ENCODE measurements at places on chromosomes 4 and X.
A peak's percentile ranks its signal among the peaks of the same experiment; 100 is the strongest.

GRCh38 chr4:184473499-184474262, 669 bp downstream of the IRF2 start:
- peak; percentile 48 for DNase-seq

DNA sequence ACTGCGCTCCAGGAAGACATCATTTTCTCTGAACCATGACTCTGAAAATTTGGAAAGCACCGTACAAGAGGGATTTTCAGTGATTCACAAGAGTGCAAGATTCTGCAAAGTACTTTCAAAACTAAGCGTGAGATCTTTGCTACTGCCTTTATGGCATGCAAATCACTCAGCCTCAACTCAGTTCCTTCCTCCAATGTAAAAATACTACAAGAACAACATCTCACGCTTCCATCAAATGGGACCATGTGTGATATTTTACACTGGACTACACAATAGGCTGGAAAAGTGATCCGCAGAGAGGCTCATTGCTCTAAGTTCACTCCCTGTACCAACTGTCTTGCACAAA, 674 bp upstream of the IL15 start:
- DNase-seq, result no peak

GRCh38 chr4:10153161-10153560, 36.6 kb upstream of the WDR1 start:
- no peak for DNase-seq

- DNase-seq, result no peak
Observed at GRCh38 chr4:112156112-112156511, 10.9 kb downstream of the FAM241A start.

All from stimulated activated CD4-positive, alpha-beta T cell treated with anti-CD3 and anti-CD28 coated beads, Interleukin-2, amount 100 ng/mL, for 4 hours (primary cell).